CD4-positive, alpha-beta T cell (primary cell): ENCODE measurements at places on chromosomes 5 and 9.

GRCh38 chr5:135231289-135231688 lies 167.7 kb downstream of the MACROH2A1 start:
- no peak for DNase-seq
- H3K27ac ChIP-seq, result no peak overlapping the region
- no peak overlapping the region for H3K4me3 ChIP-seq

DNA sequence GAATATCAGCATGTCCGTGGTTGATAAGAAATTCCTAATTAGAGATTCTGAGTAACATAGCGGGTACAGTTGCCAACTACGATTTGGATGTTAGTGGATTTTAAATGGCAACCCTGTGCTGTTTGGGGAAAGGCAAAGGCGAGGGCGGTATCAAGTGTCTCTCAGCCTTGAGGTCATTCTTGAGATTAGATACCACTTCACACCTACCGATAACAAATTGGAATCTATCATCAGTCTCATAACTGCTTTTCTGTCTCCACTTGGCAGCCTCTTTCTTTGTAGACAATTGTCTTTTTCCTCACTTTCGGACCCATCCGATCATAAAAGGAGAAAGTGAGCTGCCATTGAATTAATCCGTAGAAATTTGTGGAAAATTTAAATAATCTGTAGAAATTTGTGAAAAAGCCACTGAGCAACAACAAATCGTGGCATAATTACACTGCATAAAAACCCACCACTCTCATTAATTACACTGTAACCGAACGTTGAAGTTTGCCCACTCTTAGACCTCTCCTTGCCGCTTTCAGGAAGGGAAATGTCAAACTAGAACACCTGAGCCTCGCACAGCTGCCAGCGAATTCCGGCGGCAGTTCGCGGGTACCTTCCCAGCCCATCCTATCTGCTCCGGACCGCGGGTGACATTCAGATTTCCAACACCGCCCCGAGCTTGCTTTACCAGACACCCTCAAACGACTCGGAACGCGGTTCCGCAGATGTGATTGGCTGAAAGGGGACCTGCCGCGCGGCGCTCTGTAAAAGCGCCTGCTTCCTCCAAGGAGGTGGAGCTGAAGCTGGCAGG lies 849 bp upstream of the RGMB start:
- no peaks in the 10 kb centered on the region for H3K27me3 ChIP-seq
- H3K4me3 ChIP-seq, result peak overlapping the region; percentile 74
- H3K4me1 ChIP-seq, result peaks cover 52% of the 10 kb centered on the region

GRCh38 chr9:137310189-137311052 lies 8.3 kb upstream of the NRARP start:
- no peak overlapping the region for H3K27ac ChIP-seq
- no peaks in the 10 kb centered on the region for H3K36me3 ChIP-seq
- H3K4me1 ChIP-seq, result peaks cover 29% of the 10 kb centered on the region
- DNase-seq, result no peak
- peaks cover 5% of the 10 kb centered on the region for H3K27me3 ChIP-seq

GRCh38 chr9:93001031-93001430 lies 53.7 kb downstream of the FGD3 start:
- no peak overlapping the region for H3K4me3 ChIP-seq
- DNase-seq, result no peak
- no peaks in the 10 kb centered on the region for H3K27me3 ChIP-seq
- peak overlapping the region; percentile 65 for H3K27ac ChIP-seq
- peaks cover 42% of the 10 kb centered on the region for H3K36me3 ChIP-seq
- H3K4me1 ChIP-seq, result peaks cover 46% of the 10 kb centered on the region

DNA sequence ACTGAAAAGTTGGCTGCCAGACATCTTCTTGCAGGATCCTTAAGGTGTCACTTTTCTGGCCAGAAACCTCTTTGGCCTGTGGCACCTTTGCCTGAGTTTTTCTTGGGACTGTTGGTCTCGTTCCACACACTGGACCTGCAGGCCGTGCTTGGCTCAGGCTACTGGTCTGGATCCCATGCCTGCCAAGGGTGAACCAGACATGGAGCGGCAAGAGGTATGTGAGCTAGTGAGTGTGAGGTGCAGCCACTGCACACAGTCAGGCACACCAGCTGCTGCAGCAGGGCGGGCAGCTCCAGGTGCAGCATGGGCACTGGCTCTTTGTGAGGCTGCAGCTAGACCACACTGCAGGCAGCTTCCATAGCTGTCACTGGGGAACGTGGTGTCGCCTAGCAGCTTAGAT lies 47.9 kb downstream of the NDUFAF2 start:
- peaks cover 4% of the 10 kb centered on the region for H3K36me3 ChIP-seq
- DNase-seq, result no peak
- no peak overlapping the region for H3K27ac ChIP-seq
- no peak overlapping the region for H3K4me3 ChIP-seq

DNA sequence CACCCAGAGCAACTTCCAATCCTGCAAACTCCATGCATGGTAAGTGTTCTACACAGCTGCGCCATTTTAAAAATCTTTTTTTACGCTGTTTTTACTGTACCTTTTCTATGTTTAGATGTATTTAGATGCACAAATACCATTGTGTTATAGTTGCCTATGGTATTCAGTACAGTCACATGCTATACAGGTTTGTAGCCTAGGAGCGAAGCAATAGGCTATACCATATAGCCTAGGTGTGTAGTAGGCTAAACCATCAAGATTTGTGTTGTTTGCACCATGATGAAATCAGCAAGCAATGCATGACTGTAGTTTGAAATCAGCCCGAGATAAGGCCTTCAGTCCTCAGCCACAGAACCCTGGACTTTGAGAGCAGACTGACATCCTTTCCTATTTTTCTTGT lies 101.2 kb downstream of the LIX1 start:
- H3K27me3 ChIP-seq, result no peaks in the 10 kb centered on the region
- H3K4me1 ChIP-seq, result no peaks in the 10 kb centered on the region
- no peak overlapping the region for H3K27ac ChIP-seq

GRCh38 chr5:180787711-180788431 lies 14.7 kb downstream of the MGAT1 start:
- DNase-seq, result no peak
- H3K4me1 ChIP-seq, result peaks cover 52% of the 10 kb centered on the region

DNA sequence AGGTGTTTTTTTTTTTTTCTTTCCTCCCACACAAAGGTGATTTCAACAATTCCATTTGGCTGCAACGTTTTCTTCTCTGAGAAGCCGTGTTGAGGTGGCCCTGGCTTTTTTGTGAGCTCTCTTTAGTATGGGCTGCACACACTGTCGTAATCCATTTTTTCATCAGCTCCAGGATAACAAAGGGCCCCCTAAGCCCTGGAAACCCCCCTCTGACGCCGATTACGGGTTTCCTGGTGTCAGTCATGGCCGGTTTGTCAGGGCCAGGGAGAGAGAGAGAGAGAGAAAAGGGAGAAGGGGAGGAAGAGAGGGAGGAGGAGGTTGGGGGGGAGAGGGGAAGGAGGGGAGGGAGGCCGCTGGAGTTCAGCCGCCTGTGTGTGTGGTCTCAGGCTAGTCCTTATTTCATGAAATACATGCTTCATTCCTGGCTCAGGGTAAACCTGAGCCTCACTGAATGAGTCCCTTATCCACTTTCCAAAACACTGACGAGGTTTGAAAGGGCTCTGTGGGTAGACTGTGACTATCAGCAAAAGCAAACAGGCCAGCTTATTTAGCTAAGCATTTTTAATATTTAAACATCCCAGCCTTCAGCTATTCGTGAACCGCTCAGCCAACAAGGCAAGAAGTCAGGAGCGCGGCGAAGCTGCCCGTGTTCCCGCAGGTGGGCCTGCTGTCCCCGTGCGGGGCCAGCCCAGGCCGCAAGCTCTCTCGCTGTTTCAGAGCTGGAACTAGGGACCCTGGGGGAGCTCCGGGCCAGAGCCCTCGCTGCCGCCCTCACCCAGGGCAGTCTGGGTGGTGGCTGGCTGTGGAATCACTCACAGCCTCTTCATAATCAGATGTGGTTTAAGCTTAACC lies 172.8 kb downstream of the ERCC6L2 start:
- H3K27ac ChIP-seq, result no peak overlapping the region
- H3K4me3 ChIP-seq, result no peak overlapping the region
- no peaks in the 10 kb centered on the region for H3K36me3 ChIP-seq
- no peaks in the 10 kb centered on the region for H3K4me1 ChIP-seq
- peaks cover 2% of the 10 kb centered on the region for H3K27me3 ChIP-seq

- peak overlapping the region; percentile 86 for H3K27ac ChIP-seq
- DNase-seq, result no peak
- peaks cover 70% of the 10 kb centered on the region for H3K4me1 ChIP-seq
- H3K4me3 ChIP-seq, result peak overlapping the region; percentile 17
- H3K27me3 ChIP-seq, result no peaks in the 10 kb centered on the region
Observed at GRCh38 chr9:120889606-120890271, 12.8 kb upstream of the PHF19 start.

DNA sequence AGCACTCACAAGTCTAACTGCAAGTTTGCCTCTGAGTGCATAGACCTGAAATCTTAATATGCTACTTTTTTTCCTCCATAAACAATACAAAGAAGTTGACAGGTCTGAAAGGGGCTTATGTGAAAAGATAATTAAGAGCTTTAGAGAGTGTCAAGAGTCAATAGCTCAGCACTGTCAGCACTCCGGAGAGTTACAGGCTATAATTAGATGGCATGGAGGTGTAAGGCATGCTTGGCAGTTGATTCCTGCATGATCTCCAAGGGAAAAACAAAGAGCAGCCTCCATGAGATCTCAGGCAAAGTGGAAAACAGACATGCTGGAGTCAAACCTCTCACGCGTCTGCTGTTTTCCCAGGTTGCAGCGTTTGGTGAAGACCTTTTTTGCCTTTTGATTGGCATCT lies 468.7 kb downstream of the TLE4 start:
- no peaks in the 10 kb centered on the region for H3K4me1 ChIP-seq
- H3K36me3 ChIP-seq, result no peaks in the 10 kb centered on the region
- no peak overlapping the region for H3K4me3 ChIP-seq
- no peak overlapping the region for H3K27ac ChIP-seq

DNA sequence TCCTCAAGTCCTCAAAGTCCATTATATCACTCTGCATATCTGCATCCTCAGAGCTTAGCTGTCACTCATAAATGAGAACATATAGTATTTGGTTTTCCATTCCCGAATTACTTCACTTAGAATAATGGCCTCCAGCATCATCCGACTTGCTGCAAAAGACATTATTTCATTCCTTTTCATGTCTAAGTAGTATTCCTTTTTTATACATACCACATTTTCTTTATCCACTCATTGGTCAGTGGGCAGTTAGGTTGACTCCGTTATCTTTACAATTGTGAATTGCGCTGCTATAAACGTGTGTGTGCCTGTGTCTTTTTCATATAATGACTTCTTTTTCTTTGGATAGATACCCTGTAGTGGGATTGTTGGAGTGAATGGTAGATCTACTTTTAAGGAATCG lies 117.2 kb downstream of the OR2K2 start:
- no peak for DNase-seq
- H3K27me3 ChIP-seq, result no peaks in the 10 kb centered on the region
- H3K27ac ChIP-seq, result no peak overlapping the region
- H3K4me3 ChIP-seq, result no peak overlapping the region
- H3K36me3 ChIP-seq, result no peaks in the 10 kb centered on the region
- no peaks in the 10 kb centered on the region for H3K4me1 ChIP-seq

- no peak for DNase-seq
- peaks cover 7% of the 10 kb centered on the region for H3K4me1 ChIP-seq
- H3K27ac ChIP-seq, result no peak overlapping the region
- H3K36me3 ChIP-seq, result peaks cover 100% of the 10 kb centered on the region
- H3K4me3 ChIP-seq, result no peak overlapping the region
- H3K27me3 ChIP-seq, result no peaks in the 10 kb centered on the region
Observed at GRCh38 chr9:73162987-73163768, 11.5 kb downstream of the ANXA1 start.

DNA sequence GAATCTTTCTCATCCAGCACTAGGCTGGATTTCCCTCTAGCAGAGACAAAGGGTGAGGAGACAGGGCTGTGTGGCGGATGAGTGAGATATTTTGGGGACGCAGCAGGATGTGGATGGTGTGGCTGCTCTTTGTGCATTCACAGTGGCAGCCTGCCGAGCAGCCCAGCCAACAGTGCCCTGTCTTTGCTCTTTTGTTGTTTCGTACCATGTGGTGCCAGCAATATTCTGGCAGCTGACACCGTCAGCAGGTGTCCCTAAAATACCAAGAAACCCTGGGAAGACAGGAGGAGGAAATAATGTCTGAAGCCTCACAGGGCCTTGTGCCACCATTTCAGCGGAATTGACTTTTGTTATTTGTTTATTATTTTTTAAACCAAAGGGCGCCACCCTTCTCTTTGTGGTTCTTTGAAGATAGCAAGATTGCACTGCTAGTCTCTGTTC lies 141.4 kb downstream of the CCDC192 start:
- H3K27me3 ChIP-seq, result no peaks in the 10 kb centered on the region
- H3K27ac ChIP-seq, result no peak overlapping the region
- H3K4me3 ChIP-seq, result no peak overlapping the region
- no peak for DNase-seq
- no peaks in the 10 kb centered on the region for H3K4me1 ChIP-seq

DNA sequence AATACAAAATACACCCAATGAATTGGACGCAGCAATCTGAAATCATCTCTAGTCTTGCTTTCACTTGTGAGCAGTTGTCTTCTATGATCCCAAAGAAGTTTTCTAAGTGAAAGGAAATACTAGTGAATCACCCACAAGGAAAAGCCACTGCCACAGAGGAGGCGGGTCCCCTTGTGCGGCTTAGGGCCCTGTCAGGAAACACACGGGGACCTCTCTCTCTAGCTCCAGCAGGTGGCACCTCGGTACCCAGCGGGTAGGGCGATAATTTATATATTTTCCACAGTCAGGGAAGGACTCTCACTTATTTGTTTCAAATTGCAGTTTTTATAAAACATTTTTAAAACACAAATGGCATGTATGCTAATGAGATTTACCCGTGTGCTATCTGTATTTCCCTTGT lies 417.1 kb downstream of the KDM4C start:
- DNase-seq, result no peak
- H3K27ac ChIP-seq, result no peak overlapping the region
- no peaks in the 10 kb centered on the region for H3K27me3 ChIP-seq
- H3K4me1 ChIP-seq, result no peaks in the 10 kb centered on the region
- peaks cover 61% of the 10 kb centered on the region for H3K36me3 ChIP-seq

DNA sequence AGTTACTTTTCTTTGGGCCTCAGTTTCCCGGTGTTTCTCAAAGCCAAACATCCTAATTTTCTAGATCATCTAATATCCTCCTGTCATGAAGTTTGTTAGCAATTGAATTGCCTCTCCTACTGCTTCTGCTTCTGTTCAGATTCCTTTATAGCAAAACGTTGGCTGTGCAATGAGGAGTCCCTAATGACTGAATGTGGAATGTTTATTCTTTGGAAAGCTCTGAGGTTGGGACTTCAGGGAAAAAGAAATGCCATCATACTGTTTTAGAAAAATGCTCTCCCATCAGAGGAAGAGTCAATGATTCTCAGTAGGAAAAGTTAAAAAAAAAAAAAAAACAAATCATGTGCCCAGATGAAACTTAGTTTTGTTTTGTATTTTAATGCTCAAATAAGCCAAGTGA lies 268.7 kb upstream of the PAPPA start:
- no peak overlapping the region for H3K4me3 ChIP-seq
- DNase-seq, result no peak
- H3K27ac ChIP-seq, result no peak overlapping the region

DNA sequence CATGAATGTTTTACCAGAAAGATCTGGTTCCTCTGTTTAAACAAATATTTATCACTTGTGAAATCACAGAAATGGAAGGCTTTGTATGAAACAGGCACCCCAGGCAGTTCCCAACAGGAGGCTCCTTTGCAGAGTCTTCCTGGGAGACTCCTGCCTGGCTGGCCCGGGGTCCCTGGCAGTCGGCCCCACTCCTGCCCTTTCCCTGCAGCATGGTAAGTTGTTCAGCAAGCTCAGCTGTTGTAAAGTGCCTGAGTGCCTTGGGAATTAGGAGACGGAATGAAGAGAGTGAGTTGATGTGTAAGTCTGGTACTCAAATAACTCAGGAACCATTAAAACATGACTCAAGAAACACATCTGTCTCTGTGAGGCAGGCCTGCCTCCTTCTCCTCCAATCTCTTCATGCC lies 17.5 kb upstream of the LHFPL2 start:
- DNase-seq, result no peak
- no peak overlapping the region for H3K4me3 ChIP-seq
- peaks cover 3% of the 10 kb centered on the region for H3K27me3 ChIP-seq
- no peak overlapping the region for H3K27ac ChIP-seq
- H3K36me3 ChIP-seq, result no peaks in the 10 kb centered on the region
